ENCODE measurements at places on chromosomes 1 and 21.

DNA sequence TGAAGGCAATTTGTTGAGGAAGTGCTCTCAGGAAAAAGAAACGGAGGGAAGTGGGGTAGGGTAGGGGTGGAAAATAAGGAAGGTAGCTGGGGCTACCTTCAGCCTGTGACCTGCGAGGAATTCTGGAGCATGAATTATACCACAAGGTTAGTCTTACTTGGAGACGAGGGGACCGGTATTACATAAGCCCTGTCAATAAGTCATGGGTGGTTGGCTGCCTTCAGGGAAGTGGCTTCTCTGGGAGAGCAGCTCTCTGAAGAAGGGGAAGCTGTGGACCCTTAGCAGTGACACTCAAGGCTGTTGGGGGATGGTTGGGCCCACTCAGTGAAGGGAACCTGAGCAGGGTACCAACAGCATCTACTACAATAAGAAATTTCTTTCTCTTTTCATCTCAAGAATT lies 111.3 kb downstream of the TNFSF18 start:
- no peak for DNase-seq

GRCh38 chr1:165419839-165420238 lies 25.1 kb downstream of the RXRG start:
- no peak for DNase-seq

GRCh38 chr1:174800216-174800851 lies 199.4 kb upstream of the CACYBP start:
- DNase-seq: peak; percentile 8

DNA sequence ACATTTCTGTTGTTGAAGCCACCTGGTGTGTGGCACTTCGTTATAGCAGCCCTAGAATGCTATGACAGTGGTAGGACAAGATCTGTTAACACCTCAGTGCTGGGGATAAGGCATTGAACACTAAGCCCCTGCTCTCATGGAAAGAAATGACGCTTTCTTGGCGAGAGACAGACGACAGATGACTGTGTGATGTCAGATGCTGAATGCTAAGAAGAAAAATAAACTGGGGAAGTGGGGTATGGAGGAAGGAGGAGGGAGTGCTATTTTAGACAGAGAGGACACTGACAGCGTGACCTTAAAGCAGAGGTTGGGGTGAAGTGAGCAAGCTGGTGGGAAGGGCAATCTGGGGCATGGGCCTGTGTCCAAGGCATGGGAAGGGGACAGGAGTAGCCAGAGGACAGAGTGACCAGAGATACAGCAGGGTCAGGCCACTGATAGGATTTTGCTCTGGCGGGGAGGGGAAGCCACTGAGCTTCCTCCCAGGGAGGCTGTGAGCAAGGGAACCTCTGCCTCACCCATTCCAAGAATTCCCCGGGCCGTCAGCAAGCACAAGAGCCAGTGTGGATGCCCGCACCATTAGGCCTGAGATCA lies 15.2 kb downstream of the DOP1B start:
- no peak for DNase-seq

- DNase-seq: no peak
Measured at GRCh38 chr21:17768840-17769446, 50.2 kb downstream of the C21orf91 start.

- no peak for DNase-seq
Measured at GRCh38 chr1:201190005-201190404, 619 bp upstream of the IGFN1 start.

DNA sequence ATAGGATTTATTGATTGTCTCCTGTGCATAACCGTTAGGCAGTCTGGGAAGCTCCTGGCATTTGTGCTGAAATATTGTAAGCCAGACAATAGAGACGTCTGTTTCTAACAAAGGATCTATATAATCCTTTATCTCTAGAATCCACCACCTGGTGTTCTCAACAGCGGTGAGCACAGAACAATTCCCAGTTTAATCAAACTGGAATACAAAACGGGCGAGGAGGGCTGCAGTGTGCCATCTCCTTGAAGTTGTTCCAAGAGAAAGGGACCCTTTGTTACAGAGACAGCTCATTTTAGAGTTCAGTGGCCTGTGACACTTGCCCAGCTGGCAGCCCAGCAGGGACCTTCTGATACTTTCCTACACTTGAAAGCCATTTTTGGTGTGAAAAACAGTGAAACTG lies 162.8 kb upstream of the IVNS1ABP start:
- DNase-seq: no peak

- DNase-seq: no peak
Measured at GRCh38 chr21:39182016-39182415, 1.2 kb downstream of the PSMG1 start.

GRCh38 chr1:91487469-91487868 lies 13.2 kb upstream of the CDC7 start:
- DNase-seq: no peak

- DNase-seq: peak; percentile 62
Measured at GRCh38 chr1:55448261-55448660, 233.1 kb upstream of the USP24 start.

- peak; percentile 82 for DNase-seq
Measured at GRCh38 chr1:167714098-167714438, 7.7 kb upstream of the MPZL1 start.

- peak; percentile 3 for DNase-seq
Measured at GRCh38 chr1:98870959-98871903, 133.4 kb downstream of the PLPPR5 start.

DNA sequence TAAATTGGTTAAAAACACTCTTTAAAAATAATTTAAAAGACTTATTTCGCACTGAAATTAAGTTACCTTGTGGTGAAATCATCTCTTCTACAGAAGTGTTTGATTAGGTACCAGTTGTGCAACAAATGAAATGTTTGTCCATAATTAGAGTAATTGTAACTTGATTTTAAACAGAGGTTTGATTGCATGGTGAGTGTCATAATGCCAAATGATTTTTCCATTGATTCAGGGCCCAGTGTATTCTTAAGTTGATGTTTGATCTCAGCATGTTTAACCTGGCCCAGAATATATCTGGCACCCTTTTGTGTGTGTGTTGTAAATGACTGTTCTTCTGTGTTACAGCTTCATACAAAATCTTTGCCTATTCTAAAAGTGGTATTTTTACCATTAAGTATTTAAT lies 28.5 kb downstream of the LRRC8B start:
- no peak for DNase-seq

GRCh38 chr1:229105109-229105508 lies 165.8 kb upstream of the RAB4A start:
- no peak for DNase-seq

GRCh38 chr1:42141978-42142377 lies 11.2 kb upstream of the GUCA2B start:
- no peak for DNase-seq

- no peak for DNase-seq
Measured at GRCh38 chr21:31654340-31654739, 5.2 kb upstream of the SOD1 start.

- no peak for DNase-seq
Measured at GRCh38 chr1:29802181-29803068, 566.1 kb downstream of the PTPRU start.

DNA sequence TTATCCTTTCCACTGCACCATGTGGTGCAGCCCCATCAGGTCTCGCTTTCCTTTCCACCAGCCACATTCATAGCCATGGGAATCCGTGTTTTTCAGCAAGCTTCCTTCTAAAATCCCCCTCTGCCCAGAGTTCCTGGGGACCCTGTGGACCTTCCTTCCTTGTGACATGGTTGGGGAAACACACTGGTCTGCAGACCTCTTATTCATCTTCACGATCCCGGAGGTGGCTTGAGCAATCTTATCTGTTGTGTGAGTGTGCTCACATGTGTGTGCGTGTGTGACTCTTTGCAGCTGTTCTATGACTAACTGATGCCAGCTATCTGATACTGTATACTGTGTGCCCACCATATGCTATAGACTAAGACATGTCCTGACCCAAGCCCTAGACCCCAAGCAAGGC lies 15.6 kb upstream of the IL10 start:
- no peak for DNase-seq

DNA sequence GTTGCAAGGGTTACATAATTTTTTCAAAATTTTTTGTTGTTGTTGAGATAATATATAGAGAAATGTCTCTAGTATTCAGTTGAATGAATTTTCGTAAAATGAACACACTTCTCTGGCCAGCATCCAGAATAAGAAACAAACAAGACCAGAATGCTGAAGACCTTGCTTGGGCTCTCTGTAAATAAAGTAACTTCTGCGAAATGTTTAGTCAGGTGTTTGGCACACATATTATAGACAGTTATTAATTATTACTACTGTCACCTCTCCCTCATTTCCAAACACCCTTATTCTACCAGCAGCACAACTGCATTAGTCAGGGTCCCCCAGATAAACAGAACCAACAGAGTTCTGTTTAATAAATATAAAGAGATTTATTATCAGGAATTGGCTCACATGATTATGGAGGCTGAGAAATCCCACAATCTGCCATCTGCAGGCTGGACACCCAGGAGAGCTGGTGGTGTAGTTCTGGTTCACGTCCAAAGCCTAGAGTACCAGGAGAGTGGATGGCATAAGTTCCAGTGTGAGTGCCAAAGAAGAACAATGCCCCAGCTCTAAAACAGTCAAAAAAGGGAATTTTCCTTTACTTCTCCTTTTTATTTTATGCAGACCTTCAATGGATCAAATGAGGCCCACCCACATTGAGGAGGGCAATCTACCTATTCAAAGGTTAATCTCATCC lies 44.1 kb upstream of the KCND3 start:
- no peak for DNase-seq

- DNase-seq: peak; percentile 64
Measured at GRCh38 chr1:24502065-24502708, 449 bp upstream of the RCAN3 start.

GRCh38 chr21:35219719-35220118 lies 170.6 kb upstream of the RUNX1 start:
- DNase-seq: peak; percentile 2

GRCh38 chr1:235009074-235009473 lies 119.6 kb downstream of the TOMM20 start:
- DNase-seq: no peak

GRCh38 chr1:100719490-100719889 lies at the start of gene VCAM1:
Gene VCAM1 (plus strand): TSS chr1:100719742. CDS start chr1:100719861, 119 bp downstream.
- no peak for DNase-seq

DNA sequence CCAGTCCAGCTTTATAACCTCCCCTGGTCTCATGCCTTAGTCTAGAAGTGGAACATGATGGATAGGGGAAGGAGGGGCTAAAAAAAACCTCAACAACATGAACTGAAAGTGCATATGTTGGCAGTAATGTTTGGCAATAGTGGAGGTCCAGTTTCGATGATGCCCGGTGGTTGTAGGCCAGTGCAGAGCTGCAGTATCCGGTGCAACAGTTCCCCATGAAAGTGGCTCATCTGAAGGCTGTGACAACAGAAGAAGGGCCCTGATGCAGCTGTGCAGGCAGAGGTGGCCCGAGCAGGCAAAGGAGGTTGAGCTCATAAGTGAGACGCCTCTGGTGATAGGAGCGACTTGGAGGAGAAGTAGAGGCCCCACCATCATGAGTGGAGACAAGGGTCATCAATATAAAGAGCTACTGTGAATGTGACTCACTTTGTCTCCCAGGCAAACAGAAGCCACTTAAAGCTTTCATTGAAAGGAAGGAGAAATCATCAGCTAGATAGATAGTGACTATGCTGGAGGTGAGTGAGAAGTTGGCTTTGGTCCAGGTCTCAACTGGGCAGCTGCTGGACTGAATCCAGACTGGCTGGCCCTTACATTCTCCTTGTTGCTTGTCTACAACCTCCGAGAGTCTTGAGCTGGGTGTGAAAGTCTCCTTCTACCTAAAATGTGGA lies 10.2 kb upstream of the CREG1 start:
- no peak for DNase-seq

GRCh38 chr1:195082183-195082582 lies 1526.1 kb downstream of the KCNT2 start:
- no peak for DNase-seq

DNA sequence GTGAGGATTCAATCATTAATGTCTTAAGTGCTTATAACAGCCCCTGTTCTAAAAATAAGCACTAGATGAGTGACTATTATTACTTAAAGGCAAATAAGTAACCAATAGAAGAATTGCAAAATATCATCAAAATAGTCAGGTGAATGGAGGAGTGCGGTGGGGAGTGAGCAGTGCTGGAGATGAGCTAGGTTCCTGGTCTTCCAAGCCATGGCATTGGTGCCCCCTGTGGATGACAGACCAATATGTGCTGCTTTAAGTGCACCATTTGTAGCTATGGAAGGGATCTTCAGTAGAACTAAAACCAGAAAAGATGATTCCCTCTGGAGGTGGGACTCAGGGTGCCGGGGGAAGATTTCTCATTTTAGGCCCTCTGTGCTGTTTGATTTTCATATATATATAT lies 46.1 kb upstream of the SLC30A1 start:
- DNase-seq: peak; percentile 51

GRCh38 chr1:45543581-45544417 lies 6.8 kb upstream of the AKR1A1 start:
- DNase-seq: no peak

GRCh38 chr1:113198806-113199205 lies 125.8 kb downstream of the LRIG2 start:
- DNase-seq: no peak

DNA sequence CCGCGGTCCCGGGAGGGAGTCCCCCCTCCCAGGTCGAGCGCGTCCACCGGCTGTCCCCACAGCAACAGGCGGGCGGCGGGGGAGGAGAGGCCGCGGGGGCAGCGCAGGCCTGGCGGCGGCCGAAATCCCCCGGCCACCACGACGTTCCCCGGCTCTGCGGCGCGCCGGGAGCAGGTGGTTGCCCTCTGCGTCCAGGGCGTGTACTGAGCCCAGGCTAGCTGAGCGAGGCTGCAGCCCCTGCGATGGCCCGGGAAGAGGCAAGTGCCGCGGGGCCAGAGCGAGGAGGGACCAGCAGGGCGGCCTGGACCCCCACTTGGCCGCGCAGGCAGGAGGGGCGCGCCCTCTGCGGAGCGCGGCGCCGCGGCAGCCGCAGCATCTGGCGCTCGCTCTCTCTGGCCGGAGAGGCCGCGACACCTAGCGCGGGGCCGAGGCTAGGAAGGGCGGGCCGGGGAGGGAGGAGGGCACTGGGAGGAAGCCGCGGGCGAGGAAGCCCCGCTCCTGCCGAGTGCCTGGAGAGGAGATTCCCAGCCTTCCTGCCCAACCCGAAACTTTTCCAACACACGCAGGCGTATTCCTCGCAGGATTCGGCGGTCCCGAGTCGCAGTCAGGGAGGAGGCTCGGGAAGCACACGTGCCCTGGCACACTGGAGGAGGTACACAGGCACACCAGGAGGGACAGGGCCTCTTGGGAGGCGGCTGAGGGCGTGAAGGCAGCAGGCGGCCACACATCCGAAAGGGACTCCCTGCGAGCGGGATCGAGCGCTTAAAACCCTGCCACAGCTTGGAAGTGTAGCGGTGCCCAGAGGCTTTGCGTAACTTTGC lies 4.9 kb upstream of the PROX1 start:
- DNase-seq: no peak

DNA sequence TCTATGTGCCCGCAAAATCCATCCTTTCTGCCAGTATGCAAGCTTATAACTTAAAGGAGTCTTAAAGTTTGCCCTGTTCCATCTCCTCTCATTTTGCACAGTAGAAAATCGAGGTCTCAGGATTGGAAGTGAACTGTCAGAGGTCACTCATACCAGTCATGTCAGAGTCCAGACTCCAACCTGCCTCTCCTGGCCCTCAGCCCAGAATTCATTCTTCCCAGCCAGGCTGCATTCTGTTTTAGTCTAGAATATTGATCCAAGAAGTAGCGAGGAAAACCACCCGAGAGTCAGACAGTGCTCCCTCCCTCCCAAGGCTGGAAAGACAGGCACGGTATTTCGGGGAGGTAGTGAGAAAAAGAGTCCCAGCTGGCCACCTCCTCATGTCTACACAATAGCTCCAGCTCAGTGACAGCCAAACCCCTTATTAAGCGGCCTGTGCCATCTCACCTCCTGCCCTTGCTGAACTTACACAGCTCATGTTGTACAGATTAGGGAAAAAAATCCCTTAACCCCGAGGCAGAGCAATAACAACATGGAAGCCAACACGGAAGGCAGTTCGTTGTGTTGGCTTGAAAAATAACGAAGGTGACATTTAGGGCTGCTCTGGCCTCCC lies 89.4 kb downstream of the OMA1 start:
- no peak for DNase-seq
